Thoracic aorta (tissue), 2 donors: ENCODE measurements at places on chromosomes 16 and 17.

DNA sequence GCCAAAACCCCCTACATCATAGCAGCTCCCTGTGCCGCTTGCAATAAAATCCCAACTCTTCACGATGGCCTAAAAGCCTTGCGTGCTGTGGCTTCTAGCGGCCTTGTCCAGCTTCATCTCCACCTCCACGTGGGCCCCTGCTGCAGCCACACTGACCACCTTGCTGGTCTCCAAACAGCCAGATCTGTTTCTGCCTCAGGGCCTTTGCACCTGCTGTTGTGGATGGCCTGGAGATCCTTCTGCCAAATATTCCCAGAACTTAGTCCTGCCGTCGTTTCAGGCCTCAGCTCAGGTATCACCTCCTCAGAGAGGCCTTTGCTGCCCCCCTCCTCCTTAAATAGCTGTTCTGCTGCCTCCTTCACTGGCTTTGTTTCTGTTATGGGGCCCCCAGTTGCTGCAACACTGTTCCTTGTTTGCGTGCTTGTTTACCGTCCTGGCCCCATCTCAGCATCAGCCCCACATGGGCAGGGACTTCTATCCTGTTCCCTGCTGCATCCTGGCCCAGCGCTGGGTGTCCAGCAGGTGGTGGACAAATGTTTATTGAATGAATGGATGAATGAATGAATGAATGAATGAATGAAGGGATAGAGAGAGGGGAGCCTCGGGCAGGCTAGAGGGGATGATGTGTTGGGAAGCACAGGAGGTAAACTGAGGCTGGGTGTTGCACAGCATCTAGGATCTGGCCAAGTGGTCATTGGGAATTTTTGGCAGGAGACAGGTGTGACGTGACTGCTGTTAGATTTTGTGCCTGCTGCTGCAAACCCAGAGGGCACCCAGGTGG is 171.0 kb upstream of the GSE1 start:
- DNase-seq, result no peak

DNA sequence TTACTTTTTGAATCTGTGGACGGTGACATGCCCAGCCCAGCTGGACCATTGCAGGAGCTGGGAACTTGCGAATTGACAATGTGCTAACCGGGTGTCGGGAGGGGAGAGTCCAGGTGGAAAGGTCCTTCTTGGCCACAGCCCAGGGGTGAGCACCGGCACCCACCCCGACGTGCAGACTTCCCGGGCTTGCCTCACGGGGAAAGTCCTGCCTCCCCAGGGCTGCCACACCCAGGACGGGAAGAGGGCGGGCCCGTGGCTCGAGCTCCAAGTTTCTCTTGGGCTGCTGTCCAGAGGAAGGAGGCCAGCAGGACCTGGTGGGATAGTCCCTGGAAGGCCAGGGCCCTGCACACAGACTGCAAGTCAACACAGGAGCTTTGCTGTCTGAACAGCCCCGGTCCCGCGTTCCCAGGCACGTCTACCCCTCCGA is 17.7 kb downstream of the CARD14 start:
- DNase-seq, result no peak

- DNase-seq, result no peak
Observed at GRCh38 chr16:578870-579405, 9.2 kb downstream of the PIGQ start.

- no peak for DNase-seq
Observed at GRCh38 chr16:27245276-27246172, 23.0 kb downstream of the NSMCE1 start.

GRCh38 chr17:72539981-72540897 is 419.4 kb downstream of the SOX9 start:
- no peak for DNase-seq

GRCh38 chr17:10117581-10118001 is 80.8 kb downstream of the GAS7 start:
- DNase-seq, result no peak

GRCh38 chr17:41844971-41845370 is 7.3 kb downstream of the KLHL10 start:
- no peak for DNase-seq

GRCh38 chr16:81445143-81445961 is 744 bp downstream of the CMIP start:
- DNase-seq, result no peak

- no peak for DNase-seq
Observed at GRCh38 chr17:44267818-44268490, at the start of gene SLC4A1. TSS of gene SLC4A1 (minus strand) at chr17:44268135. CDS start at chr17:44262866, 5,269 bp downstream.

DNA sequence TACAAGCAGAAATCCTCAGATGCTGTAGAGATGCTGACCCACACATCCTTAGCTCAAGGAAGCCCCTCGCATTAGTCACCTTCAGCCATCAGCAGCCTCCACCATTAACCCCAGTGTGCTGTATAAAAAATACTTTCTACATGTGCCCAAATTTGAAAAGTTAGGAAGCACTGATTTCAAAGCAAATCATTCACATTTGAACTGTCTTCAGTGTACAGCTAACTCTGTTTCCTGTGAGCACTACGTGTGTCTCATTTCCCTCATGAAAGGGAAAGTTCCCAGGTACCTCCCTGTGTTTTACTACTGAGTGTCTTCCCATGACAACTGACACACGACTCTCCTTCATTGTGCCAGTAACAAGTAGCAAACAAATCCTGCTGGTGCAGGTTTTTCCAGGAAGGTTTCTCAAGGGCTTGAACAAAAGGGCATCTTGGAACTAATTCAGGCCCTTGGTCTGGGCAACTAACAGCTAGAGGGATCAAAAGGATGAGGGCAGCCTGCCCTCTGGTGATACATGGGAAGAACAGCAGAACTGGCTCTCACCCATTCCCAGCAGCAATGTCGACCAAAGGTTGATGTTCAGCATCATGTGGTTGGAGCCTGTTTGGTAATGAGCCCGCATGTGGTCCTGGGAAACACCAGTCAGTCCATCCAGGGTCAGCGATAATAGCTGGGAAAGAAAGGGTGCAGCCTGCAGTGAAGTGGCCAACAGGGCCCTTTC is 4.0 kb downstream of the SLC35B1 start:
- DNase-seq, result no peak

DNA sequence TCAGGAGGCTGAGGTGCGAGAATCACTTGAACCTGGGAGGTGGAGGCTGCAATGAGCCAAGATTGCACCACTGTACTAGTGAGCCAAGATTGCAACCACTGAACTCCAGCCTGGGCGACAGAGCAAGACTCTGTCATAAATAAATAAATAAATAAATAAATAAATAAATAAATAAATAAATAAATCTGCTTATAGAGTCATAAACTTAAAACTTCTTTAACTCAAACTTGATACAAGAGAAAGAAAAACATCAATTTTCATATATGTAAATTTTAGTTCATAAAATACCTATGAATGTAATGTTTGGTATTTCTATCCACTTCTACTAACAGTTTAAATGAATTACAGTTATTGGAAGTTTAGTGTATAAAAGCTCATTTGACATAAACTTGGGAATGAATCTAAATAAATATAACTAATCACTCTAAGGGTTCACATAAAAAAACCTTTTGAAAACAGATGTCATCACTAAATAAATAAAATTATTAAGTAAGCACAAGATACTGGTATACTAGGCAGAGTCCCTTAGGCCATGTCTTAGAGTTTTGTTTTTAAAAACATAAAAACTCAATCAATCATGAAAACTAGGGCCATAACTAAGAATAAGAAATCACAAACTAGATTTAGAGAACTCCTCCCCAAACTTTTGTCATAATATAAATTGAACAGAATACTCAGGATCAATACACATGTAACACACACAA is 54.1 kb downstream of the SMURF2 start:
- no peak for DNase-seq

DNA sequence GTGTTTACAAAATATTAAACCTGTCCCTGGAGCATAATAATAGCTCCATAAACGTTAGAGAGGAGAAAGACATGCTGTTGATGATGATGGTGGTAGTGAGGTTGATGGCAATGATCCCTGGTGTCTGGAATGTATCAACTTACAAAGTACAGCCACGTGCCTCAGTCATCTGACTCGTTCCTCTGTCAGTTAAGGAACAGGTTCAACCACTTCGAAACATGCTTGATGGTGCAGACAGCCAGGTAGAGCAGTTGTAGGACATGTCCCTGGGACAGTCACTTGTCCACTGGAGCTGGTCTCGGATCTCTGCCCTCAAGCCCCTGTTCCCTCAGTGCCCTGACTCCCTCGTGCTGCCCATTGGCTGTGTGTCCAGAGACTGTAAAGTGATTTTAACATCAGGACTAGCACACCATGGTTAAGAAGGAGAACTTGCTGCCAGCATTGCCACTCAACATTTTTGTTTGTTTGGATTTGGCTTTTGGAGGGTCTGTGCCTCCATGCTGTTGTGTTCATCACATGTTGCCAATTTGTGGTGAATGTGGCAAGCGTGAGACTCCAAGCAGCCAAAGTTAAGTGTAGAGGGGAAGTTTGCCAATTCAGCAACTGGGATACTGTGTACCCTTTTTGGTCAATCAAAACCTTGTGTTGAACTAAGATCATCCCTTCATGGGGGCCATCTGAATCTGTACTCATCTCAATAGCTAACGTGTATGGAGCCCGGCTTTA is 16.3 kb upstream of the SALL1 start:
- DNase-seq, result no peak

DNA sequence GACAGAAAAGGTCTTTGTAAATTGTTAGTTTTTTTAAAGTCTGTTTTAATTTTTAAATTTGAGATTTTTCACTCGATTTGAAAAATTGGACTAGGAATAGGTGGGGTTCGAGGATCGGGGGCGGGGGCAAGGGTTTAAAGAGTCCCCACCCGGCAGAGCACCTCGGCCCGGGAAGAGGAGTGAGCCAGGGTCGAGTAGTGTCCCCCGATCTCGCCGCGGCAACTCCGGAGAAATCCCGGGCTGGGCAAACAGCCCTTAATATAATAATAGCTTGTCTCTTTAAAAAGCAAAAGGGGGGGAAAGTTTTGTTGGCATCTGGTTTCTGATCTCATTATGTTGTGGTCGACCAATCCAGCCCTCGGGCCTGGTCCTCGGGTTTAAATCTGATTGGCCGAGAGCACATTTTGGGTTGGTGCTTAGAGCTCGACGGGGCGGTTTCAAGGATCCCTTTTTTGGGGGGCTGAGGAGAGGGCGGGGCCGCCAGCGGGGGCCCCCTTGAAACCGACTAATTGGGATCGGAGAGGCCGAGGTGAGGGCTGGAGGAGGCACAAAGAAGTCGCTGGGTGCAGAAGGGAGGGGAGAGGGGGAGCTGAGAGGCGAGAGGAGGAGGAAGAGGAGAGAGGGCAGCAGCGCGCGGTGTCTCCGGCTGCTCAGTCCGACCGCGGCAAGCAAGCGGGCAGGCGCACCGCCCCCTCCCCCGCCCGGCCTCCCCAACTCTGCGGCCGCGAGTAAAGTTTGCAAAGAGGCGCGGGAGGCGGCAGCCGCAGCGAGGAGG is at the start of gene FZD2:
FZD2 (plus strand) TSS at position 653 of the 775 bp plus-strand sequence. CDS start 205 bp downstream, outside the sequence.
- DNase-seq, result peak; percentile 85

DNA sequence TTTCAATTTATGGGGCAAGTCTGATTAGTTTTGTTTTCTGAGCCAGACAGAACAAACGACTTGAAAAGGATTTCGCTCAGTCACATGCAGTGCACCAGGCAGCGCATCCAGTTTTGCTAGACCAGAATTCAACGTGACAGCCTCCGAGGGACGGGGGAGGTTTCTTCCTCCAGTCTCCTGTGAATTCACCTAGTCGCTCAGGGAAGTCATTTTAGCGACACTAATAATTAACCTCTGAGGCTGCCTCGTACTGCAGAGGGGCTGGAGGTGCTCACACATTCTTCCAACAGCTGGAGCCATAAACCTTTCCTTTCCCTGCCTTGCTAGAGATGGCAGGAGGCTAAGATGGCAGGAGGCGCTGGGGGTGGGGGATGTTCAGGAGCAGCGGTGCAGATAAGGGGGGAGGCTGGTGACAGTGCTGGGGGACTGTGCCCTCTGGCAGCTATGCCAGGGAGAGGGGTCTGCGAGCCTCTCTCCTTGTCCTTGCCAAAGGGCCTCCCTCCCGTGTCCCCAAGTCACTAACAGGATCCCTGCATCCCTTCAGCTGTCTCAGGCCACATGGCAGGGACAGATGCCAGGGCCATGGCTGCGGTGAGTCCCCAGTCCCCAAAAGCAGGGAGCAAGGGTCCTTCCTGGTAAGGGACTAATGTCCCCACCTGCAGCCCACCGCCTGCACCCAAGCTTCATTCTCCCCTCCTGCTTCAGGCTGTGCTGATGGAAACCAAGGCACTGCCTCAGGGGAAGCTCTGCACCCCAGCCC is 24.0 kb downstream of the MXRA7 start:
- no peak for DNase-seq

GRCh38 chr17:73941919-73942530 is 261.5 kb upstream of the RPL38 start:
- no peak for DNase-seq

DNA sequence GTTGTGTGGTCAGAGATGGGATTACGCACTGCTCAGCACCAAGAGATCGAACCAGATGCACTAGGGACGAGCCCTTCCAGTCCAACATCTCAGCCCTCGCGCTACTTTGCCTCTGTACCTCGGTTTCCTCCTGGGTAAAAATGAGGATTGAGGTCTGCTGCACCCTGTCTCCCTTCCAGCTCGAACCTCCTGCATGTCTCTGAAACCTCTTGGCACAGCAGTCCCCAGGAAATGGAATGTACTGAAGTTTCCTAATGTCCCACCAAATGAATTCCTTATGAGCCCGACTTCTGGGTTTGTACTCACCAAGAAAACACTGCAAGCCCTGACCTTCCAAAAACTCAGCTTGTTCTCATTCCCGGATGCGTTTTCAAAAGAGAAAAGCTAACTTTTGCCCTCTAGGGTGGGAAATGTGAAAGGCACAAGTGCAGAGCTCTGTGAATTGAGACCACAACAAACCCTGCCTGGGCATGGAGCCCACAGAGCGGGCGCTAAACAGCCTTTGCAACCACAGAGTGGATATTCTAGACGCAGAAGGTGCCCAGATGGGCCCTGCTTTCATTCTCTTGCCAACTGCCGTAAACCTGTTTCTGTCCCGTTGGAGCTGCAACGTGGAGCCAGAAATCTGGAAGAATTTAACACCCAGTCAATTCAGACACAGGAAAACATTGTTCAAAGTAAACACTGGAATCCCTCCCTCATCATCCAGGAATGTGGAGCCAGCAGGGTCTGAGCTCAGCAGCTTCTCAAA is 10.3 kb downstream of the CDRT4 start:
- no peak for DNase-seq

- DNase-seq, result no peak
Observed at GRCh38 chr17:10156948-10157607, 41.3 kb downstream of the GAS7 start.

DNA sequence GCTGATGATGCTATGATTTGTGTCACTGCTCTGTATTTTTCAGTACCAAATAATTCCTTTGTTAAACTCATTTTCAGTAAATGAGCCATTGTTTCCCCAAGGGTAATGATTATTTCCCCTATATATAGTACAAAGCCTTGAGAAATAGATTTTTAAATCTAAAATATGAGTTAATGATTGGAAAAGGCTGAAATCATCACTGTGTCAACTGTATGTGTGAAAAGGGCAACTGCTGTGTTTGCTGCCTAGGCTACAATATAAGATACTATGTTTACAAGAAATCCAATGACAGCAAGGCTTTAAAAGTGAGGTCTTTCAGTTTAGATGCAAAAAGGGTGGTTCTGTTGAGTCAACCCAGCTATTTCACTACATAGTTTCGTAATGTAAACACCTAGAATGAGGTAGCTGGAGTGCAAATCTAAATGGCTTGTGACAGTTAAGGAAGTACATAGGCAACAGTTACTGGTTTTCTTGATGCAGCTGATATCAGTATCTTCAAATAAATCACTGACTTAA is 15.3 kb downstream of the NLK start:
- no peak for DNase-seq

GRCh38 chr17:38910325-38910724 is 15.1 kb upstream of the LASP1NB start:
- DNase-seq, result no peak
